ENCODE measurements at places on chromosomes 2 and 18.

DNA sequence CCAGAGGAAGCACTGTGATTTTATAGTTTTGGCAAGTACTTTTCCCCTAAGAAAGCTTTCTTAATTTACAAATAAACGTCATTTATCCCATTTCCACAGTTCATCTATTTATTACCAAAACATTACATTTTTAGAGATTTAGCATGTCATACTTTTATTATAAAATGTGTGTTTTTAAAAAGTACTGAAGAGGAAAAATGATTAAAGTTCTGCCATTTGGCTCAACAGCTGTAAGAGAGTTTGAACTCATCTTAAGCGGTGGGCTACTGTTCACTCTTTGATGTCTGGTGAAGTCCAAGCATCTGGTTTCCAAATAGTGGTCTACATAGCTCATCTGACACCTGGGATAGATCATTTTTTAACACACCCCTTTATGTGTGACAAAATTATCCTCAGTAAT is 51.3 kb upstream of the TANC1 start:
- no peak for DNase-seq

- DNase-seq = no peak
Measured at GRCh38 chr18:6161549-6161948, 253.2 kb downstream of the L3MBTL4 start.

DNA sequence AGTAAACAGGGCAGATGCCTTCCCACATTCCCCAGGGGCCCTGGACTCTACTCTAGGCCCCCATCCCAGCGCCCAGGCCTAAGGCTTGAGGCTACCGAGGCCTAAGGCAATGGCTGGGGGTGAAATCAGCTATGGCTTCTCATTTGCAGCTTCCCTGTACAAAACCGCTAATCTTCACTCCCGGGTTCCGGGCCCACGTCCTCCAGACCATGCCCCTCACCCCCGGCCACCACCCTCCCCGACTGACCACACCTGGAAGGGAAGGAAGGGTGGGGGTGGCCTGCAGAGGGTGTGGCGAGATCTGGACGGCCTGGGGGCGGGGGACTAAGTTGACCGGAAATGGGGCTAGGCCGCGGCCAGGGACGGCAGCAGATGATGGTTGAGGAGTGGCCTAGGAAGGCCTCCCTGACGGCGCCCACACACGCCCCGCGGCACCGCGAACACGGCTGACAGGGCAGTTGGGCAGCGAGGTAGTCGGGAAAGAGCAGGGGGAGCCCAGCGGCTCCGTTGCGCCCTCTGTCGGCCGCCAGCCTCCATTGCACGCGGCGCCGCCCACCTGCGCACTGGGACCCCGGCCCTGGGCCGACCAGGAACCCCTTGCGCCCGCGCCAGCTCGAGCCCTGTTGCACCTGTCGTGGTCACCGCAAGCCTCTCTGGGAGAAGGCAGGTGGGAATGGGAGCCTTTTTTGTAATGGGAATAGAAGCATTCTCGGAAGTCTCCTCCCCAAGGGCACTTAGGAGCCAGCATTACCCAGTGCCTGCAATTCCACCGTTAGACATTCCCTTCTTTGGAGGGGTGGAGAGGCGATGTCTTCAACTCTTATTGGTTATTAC is 117.1 kb upstream of the STPG4 start:
- DNase-seq = no peak

DNA sequence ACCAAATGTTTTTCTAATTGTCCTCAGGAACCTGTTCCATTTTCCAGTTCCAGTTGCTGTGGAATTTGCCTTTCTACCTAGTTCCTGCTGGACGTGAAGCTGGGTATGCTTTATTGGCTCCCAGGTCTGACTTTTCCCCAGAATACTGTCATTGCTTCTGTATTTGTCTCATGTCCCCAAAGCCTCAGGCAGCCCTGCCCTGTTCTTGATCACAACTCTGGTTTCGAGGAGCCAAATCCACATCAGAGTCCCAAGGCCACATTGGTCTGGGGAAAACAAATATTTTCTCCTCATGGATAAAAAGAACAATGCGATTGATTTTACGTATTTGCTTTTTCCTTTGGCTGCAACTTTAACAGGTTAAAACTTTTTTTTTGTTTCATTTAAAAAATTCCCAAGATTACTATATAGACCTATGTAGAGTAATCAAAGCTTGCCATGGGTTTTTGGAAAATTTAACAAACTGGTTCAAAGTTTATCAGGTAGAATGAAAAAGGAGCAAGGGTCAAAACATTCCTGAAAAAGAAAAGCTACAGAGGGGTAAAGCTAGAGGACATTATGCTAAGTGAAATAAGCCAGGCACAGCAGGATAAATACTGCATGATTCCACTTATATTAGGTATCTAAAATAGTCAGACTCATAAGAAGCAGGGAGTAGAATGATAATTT is 85.2 kb downstream of the MDH1 start:
- no peak for DNase-seq

GRCh38 chr2:36785179-36785795 is 88.8 kb downstream of the VIT start:
- peak; percentile 65 for DNase-seq

DNA sequence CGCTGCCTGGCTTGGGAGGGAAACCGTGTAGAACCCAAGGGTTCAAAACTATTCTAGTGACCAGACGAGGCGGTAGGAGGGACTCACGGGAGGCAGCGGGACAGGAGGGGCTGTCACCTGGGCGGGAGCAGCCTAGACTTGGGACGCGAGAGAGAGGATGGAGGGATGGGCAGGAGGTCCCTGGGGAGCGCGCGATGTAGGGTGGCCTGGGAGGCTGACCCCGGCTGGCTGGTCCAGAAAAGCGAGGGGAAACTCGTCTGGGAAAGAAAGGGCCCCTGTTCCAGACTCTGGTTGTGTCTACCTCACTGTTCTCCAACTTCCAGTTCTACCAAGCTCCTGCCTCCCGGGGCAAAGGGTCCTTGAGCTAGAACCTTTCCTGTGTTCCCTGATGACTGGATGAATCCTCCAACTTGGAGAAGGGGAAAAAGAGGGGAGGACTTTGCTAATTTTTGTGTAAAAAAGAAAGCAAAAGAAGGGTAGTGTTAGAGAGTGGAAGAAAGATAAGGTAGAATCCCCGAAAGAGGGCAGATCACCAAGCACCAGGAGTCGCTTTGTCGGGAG is 1.4 kb downstream of the DOK6 start:
- peak; percentile 7 for DNase-seq

DNA sequence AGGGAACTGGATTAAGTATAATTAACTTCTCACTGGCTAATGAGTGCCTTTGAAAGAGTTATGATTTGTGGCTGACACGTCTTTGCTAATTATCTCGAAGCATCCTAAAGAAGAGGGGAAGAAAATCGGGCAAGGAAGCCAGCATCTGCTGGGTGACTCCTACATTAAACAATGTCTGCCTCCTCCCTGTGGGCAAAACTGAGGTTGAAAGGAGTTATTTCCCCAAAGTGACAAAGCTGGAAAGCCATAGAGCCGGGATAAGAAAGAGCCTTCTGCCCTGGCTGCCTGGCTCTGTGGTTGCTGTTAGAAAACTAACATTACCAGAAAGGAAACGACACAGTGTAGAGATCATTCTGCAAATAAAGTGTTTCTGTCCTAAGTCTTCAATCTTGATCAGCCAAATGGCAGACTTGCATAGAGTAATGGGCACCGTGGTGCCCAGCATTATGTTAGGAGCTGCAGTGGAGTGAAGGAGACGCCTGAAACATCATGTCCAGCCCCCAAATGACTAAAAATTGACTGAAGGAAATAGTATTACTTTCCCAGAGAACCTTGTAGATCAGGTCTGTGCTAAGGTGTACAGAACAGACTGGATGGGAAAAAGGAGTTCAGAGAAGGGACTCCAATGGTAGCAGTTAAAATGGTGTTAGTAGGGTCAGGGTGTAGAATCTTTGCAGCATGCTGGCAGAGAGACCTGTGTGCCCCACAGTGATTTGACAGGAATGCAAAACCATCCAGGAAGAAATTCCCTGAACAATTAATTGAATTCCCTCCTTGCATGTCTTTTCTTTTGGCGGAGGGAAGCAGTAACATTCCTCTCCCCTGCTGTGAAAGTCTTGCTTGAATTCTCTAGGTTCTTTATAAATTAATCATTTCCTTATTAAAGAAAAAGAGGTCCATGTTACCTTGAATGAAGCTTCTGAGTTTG is 44.4 kb downstream of the ALPK2 start:
- no peak for DNase-seq

DNA sequence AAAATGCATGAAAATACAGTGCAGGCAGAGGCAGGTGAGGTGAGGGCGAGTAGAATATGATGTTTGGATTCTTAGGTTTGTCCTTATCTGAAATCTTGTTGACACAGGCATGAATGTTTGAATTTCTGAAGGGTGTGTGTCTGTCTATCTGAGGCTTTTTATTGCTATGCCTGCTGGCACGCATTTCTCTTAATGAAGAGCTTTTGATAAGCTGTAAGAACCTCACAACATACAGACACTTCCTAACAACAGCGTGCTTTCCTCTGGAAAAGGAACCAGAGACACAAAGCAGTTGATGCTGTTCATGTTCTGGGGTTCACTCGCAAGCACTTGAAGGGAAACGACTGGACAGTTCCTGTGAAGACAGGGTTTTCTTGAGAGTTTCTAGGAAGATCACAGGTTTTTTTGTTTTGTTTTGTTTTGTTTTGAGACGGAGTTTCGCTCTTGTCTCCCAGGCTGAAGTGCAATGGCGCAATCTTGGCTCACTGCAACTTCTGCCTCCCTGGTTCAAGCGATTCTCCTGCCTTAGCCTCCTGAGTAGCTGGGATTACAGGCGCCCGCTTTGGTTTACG is 33.3 kb upstream of the CABLES1 start:
- DNase-seq = peak; percentile 26

DNA sequence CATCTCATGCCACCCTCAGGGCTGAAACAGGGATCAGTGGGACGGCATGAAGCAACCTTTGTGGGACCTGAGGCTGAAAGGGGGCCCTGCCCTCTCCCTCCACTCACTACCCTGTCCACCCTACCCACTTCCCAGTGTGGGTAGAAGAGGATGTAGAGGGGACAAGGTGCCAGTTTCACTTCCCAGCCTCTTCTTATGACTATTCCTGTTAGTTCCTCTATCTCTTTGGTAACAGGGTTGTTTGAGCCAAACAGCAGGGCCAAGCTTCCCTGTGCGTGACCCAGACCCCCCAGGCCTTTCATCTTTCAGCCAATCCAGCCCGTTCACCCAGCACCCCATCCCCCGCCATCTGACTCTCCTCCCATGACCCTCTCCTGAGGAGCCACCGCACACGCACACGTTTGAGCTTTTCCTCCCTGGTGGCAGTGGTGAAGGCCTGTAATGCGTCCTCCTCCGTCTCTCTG is 82.3 kb downstream of the STPG4 start:
- no peak for DNase-seq

DNA sequence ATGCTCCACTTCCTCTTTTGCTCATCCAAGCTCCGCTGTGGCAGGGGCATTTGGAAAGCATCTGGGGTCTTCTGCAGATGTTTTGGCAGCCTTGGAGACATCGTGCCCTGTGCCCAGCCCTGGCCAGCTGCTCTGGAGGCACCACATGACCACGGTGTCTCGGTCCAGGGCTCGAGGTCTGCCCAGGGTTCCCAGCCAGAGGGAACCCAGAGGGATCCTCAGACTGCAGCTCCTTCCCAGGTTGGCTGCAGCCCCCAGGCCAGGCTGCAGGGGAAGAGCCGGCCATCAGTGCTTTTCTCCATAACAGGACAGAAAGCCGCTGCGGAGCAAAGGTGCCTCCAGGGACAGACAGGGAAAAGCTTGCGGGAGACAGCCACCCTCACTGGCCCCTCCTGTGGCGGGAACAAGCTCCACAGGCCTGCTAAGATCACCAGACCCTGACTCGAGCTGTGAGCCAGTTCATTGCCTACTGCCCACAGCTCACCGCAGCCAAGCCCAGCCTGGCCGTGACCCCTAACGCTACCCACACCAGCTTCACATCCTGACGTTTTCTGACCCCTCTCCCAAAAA is 74.7 kb downstream of the SMAD7 start:
- peak; percentile 69 for DNase-seq

- peak; percentile 52 for DNase-seq
Measured at GRCh38 chr18:47184419-47185050, 8.4 kb upstream of the IER3IP1 start.

GRCh38 chr2:195199864-195200263 is 457.2 kb upstream of the SLC39A10 start:
- DNase-seq = no peak

DNA sequence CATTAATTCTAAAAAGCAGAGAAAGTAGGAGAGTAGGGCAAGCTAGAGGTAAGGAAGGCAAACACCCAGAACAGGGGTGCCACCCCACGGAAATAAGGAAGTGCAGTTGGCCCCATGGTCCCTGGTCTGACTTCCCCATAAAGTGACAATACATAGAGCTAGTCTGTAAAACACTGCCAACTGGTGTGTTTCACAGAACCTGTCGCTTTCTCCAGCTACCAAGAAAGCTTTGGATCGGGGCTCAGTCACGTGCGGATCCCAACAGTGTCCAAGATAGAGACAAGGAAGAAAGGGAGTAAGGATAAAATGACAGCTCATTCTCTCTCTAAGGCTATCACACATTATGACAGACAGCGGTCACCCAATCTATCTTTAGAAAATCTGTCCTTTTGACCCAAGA is 36.4 kb downstream of the TBC1D8 start:
- no peak for DNase-seq

DNA sequence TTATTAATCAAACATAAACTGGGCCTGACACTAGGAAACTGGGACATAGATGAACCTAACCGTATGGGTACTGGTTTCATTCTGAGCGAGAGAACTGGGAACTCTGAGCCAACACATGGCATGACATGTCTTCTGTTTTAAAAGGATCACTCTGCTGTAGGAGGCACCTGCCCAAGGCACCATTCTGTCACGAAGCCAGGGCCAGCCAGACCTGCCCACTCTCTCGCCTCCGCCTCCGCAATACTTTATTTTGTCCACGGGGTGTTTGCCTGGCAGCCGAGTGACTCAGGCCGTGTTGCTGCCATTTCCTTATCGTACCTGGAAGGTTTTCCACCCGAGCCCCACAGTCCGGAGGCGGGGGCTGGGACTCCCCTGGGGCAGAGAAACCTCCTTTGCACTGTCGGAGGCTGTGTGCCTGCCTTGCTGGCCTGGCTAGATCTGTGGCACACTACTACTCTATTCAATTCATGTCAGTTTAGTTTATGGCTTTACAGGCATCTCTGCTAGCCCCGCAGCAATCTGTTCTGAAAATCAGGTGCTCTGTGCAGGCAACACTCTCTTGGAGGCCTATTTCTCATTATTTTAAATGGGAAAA is 120.4 kb upstream of the ACKR3 start:
- no peak for DNase-seq

GRCh38 chr2:62382122-62382521 is 123.9 kb downstream of the TMEM17 start:
- no peak for DNase-seq

DNA sequence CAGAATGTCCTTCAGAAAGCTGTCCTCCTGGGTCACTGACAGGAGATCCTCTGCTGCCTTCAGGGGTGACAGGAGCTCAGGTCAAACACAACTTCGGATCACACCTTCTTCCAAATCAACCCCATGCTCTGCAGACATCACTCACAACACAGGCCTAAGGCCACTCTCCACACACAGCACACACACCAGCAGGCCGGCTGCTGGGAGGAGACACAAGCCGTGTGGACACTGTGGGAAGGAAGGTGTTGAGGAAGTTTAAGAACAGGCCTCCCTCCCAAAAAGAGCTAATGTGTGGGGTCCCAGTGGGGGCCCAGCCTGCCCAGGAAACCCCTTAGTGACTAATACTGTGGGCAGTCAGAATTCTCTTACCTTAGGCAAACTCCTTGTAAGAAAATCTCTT is 290.3 kb upstream of the ID2 start:
- no peak for DNase-seq

GRCh38 chr2:53442783-53443182 is 324.8 kb upstream of the CHAC2 start:
- no peak for DNase-seq

- DNase-seq = no peak
Measured at GRCh38 chr2:95058989-95059641, 33.6 kb downstream of the MAL start.

GRCh38 chr2:37641582-37642171 is 29.8 kb downstream of the CDC42EP3 start:
- DNase-seq = no peak

All from HepG2 (cell line).